ENCODE measurements at places on chromosomes 4 and X.

DNA sequence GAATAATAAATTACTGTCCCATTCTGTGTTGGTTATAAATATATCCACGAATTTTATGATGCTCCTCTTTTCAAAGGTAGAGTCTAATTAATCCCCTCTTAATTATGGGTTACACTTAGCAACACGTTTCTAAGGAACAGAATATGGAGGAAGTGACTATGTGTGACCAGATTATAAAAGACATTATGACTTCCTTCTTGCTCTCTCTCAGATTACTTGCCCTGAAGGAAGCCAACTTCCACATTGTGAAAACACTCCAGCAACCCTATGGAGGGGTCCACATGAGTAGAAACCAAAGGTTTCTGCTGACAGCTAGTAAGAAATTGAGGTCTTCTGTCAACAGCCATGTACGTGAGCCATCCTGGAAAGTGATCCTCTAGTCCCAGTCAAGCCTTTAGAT, 59.3 kb downstream of the WDFY3 start:
- DNase-seq: peak; percentile 19

DNA sequence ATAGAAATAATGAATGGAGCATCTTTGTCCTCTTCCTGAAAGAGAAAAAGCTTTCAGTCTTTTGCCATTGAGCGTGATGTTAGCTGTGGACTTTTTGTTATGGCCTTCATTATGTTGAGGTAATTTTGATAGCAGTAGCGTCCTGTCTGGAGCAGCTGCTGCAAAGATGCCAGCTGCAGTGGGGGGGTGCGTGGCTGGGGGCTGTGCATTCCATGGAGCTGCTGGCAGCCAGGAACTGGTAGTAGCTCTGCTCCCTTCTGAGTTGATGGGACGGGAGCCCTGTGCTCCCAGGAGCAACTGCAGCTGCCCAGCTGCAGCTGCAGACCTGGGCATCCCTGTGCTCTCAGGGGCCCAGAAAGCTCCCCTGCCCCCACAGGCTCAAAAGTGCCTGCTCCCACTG, 50.4 kb downstream of the CCDC160 start:
- no peak for DNase-seq

DNA sequence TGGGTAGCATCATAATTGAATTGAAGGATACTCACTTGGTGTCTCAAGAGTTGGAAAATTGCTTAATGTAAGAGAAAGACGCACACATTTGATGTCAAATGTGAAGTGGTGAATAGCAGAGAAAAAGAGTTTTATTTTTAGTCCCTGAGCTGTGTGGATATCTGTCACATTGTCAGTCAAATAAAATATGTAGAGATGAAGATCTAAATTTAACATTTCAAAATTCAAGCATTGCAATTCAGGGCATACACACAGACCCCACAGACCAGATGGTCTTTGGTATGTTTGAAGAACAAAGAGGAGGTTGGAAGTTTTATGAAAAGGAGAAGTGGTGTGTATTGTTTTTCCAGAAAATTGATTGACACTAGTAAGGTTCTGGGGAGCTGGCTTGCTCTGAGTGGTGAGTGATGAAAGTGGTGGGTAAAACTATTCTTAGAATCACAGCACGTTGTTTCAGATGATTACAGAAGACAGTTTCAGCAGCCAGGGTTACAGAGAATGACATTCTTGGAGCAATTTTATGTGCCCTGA, 44.9 kb upstream of the BBS12 start:
- DNase-seq: no peak

DNA sequence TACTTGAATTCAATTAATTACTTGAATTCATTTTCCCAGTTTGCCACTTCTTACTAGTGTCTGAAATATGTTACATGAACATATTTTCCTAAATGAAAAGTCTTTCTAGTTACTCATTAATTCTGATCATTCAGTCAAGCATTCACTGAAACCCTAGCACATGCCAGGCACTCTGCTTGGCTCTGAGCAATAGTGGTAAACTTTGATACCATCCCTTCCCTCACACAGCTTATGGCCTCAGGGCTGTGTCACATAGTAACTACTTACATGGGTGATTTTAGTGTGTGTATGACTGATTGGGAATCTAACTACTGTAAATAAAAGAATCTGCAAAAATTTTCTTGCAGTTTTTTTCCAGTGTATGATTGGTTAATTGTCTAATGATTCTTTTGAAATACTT, 32.7 kb downstream of the METAP1 start:
- no peak for DNase-seq

DNA sequence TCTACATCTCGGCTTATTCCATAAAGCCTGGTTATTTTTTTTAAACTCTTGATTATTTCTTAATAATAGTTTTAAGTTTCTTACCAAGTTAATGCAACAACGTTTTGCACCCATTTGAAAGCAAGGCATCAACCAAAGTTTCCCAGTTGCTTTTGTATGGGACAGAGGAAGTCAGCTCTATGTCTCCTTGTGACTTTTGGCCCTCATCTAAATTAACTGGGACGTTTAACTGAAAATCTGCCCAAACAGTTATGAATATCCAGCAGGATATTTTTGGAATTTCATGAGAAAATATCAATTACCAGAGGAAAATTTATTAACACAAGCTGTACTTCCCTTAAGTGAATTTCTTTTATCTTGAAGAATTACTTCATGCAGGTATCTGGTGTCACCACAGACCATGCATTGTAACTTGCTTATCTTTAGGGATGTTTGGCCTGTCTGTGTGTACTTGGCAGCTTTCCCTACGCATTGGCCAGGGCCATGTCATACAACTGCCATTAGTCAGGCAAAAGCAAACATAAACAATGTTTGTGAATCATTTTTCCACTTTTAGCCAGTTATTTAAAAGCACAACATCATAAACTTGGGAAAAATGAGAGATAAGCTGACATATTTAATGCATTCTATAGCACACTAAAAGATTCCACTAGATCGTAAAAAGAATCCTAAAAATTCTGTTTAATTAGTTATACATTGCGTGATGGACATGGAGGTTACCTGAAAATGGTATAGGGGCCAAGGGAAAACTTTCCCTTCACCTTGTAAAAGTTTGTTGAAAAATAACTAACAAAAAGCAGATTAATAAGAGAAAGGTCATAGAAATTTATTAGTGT, 101.4 kb upstream of the PDE5A start:
- DNase-seq: no peak

DNA sequence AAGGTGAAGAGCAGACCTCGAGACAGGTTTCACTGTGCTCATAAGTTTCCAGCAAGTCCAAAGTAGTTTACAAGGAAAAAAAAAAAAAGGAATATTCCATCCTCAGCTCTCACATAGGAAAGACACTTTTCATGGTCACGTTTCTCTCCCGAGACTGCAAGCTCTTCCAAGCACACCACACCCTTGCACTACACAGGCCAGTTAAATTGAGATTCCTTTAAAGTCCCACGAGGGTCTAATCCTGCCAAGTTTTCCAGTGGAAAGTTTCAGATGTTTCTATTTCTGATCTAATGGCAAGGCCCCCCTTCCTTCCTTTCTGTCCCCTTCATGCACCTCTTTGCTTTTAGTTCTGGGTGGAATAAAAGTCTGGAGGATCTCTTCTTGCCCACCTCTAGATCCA, 67.9 kb upstream of the PCDH19 start:
- DNase-seq: no peak

- DNase-seq: no peak
Observed at GRCh38 chrX:148573119-148573518, 72.7 kb downstream of the AFF2 start.

DNA sequence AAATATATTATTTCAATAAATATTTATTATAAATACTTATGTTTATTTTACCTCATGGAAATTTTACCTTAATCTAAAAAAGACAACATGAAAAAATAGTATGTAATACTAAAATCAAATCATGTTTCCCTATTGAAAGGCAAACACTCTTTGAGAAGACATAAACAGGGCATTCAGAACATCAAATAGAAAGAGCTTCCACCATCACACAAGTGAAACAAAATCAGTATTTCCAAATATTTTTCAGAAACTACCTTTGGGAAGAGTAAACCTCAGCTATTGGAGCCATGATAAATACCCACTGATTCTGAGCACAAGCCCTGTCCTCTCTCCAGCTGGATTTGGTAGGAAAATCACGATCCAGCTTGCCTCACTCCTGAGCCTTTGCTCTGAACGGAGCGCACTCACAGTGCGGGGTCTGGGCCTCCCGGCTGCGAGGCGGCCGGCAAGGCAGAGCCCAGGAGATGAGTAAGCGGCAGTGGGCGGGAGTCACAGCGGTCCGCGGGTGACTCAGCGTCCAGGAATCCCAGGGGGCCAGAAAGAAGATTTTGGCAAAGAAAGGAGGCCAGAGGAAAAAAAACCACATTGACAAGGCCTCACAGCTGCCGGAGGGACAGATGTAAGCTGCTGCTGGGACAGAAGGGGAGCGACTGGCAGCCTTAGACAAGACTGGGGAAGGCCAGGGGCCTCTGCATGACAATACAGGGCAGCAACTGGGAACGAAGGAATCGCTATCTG, 14.7 kb upstream of the ANXA5 start:
- DNase-seq: peak; percentile 53

DNA sequence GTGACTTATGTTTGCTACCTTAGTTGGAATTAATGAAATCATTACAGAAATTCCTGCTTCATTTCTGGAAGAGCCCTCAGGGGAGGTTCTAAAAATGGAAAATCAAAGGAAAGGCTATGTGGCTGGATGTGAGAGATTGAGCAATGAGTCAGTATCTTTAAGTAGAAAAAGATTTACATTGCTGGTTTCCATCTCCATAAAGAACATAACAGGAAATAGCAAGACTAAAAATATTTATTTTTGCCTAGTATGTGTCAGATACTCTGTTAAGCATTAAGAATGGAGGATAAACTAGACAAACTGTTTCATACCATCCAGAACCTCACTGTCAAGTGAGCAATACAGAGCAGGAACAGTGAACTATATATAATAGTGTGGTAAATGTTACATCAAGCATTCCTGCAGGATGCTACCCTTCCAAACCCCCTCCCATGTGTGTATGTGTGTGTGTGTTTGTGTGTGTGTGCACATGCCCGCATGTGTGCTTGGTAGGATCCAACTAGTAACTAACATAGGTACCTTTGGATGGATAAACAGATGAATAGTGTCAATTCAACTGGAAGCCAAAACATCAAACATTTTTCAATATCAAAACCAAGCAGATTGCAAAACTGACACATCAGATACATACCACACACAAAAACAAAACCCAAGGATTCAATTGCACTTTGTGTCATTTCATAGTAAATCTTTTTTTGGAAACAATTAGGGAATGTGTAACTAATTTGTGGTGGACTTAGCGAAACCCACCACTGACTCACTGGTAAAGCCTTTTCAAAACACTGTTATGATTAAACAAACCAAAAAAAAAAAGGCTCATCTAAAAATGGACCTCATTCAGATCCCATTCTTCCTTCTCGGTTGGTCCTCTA, 223.4 kb downstream of the SHROOM3 start:
- no peak for DNase-seq

- DNase-seq: peak; percentile 76
Observed at GRCh38 chrX:19814240-19814639, 73.2 kb downstream of the SH3KBP1 start.

GRCh38 chr4:108166441-108167315, 2.1 kb downstream of the LEF1 start:
- DNase-seq: no peak

DNA sequence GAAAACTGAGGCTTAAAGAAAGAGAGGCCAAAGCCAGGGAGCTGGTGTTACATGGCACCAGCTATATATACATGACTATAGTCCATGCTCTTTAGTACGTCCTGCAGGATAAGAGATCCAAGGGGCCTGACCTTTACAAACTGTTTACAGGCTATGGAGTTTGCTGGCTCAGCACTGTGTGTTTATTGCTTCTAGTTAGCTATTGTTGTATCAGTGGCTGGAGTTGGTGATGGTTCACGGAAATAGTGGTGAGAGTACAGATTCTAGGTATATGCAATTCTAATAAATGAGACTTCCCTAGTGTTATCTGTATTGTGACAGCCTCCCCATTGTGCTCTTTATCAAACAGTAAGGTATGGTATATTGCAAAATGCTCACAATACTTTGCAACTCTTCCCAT, 46.5 kb downstream of the REPS2 start:
- no peak for DNase-seq

GRCh38 chr4:14800977-14801376, 201.3 kb upstream of the CPEB2 start:
- no peak for DNase-seq

DNA sequence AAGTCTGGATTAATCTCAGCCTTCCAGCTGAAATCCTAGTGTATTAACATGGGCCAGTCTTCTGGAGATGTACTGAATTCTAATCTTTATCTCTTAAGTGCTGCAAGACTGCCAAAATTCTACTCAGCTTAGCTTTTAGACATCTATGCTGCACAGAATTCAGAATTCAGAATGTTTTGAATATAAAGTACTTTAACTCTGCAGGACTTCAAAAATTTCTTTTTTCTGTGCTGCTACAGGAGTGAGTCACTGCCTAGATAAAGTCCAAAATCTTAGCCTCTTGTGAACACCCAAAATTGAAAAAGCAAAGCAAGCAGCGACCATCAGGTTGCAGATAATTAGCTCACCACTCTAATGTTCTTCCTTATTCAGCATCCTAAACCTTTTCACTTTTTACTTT, 1092.6 kb upstream of the PCDH10 start:
- no peak for DNase-seq

DNA sequence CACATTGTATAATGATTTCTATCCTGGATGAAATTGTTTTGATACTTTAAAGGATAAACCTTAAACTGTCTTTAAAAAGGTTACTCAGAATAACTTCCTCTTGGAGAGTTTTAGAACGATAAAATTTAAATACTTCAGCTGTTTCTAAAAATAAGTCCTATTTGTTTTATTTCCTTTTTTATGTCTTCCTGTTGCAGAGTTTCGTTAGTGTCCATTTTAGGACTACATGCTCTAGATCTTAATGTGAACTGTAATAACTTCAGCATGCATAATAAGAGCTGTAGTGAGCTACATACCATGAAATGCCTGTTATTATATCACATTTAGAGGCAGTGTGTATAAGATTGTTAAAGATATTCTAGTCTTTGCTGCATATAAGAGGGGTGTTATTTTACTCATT, 14.6 kb downstream of the ATP10D start:
- DNase-seq: peak; percentile 32

DNA sequence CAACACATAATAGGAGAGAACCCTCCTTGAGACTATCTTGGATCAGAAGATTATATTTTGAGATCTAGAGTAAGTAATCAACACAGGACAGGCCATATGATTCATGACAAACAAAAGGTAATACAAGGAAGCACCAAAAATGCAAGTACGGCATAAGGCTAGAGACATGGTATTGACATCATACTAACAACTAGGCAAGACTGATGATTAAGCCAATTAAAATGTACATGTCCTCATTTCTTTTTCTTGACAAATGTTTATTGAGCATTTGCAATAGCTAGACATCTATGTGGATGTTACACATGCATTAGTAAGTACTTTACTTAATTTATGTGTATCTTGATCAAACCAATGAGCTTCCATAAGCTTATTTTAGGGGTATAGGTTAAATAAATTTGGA, 695.7 kb upstream of the GALNTL6 start:
- DNase-seq: no peak

- DNase-seq: no peak
Observed at GRCh38 chr4:5446595-5447226, 261.6 kb downstream of the EVC2 start.

- DNase-seq: no peak
Observed at GRCh38 chrX:121179972-121180371, 132.6 kb downstream of the GLUD2 start.

Measured in CD14-positive monocyte (primary cell).